Stimulated activated CD8-positive, alpha-beta memory T cell treated with anti-CD3 and anti-CD28 coated beads, Interleukin-7, amount 100 ng/mL, for 48 hours (primary cell): ENCODE measurements at places on chromosomes 2 and 18.

DNA sequence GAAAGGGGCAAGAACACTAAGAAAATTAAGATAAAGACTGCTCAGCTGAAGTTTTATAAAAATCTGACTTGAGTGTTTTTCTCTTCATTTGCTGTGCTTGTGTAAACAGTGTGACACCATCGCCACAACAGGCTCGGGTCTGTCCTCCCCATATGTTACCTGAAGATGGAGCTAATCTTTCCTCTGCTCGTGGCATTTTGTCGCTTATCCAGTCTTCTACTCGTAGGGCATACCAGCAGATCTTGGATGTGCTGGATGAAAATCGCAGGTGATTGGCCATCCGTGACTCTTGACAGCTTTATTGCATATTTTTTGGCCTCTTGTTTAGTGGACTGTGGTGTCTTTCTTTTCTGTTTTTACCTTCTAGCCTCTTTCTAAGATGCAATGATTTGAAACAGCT lies 22.1 kb downstream of the MFF start:
- no peak for DNase-seq

DNA sequence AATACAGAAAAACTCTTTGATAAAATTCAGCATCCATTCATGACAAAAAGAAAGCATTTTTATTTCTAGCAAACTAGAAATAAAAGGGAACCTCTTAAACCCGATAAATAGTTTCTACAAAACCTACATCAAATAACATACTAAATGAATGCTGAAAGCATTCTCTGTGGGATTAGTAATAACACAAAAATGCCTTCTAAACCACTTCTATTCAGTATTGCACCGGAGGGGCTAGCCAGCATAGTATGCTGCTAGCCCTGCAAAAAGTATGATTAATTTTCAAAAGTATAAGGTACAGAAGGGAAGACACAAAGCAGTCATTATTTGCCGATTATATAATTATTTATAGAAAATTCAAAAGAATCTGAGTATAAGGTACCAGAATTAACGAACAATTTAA lies 145.2 kb downstream of the DTNB start:
- DNase-seq: no peak

DNA sequence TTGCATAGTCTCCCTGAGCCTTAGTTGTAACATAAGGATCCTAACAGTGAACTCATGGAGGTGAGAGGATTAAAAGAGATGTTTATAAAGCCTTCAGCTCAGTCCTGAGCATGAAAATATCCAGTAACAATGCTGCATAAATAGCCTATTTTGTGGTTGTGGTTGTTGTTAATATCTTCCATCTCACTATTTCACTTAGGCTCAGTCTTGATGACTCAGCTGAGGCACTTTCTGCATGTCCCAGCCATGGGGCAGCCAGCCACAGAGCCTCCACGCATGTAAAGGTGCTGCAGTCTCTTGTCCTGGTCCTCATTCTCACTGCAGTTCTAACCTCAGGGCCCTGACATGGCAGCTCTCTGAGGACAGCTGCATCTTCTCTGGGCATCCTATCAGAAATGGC lies 218.8 kb upstream of the PKDCC start:
- no peak for DNase-seq

- no peak for DNase-seq
Observed at GRCh38 chr2:177207101-177207500, 5.5 kb upstream of the HNRNPA3 start.

DNA sequence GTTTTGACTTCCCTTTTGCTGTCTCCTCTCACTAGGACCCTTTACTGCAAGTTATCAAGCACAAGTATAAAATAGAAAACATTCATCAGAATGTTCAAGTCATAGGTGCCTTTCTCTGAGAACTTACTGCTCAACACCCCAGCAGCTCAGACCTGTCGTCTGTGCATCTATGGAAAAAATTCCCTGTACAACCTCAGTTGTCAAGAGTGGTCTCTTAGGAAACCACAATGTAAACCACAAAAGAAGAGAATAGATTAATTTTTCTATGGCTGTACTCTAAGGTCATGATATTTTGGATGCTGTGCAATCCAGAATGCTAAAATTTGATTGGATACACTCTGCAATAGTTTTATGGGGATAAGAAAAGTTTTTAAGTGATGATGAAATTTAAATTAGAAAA lies 84.1 kb downstream of the RBMS1 start:
- DNase-seq: no peak

GRCh38 chr2:240869956-240870875 lies 1.6 kb downstream of the AGXT start:
- DNase-seq: no peak

DNA sequence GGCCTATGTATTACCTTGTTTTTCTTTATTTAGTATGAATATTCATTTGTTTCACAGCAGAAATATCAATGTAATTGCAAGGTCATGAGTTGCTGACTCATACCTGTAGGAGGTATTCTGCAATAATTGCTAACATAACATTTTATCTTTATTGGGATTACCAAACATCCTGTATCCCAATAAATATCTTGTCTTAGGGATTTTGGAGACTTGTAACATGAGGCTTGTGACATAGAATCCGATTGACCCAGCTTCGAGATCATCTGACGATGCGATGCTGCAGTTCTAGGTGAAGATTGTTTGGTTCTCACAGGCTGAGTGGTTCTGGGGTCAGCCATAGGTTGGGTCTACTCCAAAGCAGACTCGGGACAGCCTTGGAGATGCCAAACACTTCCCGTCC lies 133.4 kb upstream of the RND3 start:
- DNase-seq: no peak

- no peak for DNase-seq
Observed at GRCh38 chr18:64244571-64244970, 95.7 kb upstream of the LINC00305 start.

DNA sequence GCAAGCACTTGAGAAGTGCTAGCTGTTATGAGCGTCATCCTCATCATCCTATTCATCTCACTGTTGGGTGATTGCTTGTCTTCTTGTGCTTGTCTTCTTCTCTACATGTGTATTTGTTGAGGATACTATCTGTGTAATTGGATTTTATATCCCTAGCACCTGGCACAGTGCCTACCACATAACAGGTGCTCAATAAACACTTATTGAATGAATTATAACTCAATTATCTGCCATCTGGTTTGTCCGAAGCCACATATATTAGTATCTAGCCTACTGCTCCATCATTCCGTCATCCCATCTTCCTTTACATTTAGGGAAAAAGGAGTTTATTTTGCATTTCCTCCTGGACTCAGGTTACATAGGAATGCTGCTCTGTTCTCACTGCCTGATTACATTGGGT lies 330.4 kb upstream of the ETAA1 start:
- DNase-seq: no peak

- no peak for DNase-seq
Observed at GRCh38 chr2:20209373-20210109, 15.4 kb downstream of the SDC1 start.

DNA sequence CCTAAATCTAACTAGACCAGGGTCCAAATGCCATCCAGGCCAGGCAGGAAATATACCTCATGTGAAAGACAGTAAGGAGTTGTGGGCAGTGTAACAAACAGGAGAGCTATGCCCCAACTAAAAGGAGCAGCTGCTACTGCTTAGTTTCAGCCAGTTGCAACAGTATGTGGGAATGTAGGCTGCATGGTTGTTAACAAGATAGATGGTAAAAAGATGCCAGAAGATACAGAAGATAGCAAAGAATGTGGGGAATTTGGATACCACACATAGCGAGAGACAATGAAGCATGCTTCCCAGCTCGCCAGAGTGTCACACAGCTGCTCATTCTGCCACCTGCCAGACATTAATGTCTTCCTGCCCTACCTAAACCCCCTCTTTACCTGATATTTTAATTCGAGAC lies 39.4 kb upstream of the CYBRD1 start:
- no peak for DNase-seq

- DNase-seq: no peak
Observed at GRCh38 chr2:95048825-95049682, 23.5 kb downstream of the MAL start.

DNA sequence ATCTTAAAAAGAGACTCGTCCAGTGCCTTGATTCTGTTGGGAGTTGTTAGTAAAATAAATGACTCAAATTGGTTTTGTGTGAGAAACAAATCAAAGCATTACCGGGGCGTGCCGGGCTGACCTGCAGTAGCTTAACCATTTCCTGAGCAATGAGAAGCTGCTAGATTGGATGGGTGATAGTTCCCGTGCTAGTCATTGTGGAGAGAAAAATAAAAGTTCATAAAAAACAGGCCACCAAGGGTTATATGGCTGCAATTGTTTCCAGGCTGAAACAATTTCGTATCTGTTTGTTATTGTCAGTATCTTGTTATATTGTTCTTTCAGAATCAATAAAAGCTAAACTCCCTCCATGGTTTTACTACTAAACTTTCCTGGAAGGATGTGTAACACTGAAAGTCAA lies 314.4 kb downstream of the MTX2 start:
- no peak for DNase-seq

DNA sequence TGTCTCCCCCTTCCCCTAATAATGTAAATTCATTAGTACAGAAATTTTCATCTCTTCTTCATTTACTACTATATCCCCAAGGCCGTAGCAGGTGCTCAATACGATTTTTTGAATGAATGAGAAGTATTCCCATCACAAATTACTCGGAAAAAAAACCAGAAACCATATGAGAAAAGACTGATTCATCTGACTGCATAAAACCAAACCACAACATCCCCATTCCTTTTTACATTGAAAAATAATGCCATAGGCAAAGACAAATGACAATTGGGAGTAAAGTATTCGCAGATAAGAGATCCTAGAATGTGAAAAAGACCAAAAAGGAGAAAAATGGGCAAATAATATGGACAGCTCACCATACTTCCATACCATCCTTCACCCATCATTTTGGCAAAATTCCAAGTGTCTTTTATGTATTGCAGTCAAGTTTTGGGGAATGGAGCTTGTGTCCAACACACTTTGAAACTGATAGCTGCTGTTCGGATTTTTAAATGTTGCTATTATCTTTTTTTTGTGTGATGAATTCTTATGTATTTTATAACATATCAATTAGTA lies 1.5 kb downstream of the ZC3H8 start:
- no peak for DNase-seq

DNA sequence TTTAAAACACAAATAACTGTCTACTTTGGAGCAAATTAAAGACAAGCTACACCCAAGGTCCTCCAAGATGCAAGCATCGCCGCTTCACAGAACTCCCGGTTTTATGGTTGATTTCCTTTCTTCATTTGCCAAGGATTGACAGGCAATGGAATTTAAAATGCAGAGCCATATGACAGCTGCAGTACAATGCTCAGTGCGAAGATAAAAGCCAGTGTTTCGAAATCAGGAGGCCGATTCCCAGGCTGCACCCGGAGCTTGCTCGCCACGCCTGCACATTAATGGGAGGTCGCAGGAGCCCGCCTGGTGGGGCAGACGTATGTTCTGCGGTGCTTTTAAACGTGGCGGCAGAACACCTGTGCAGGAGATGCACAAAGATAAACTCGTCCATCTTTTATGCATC lies 727.6 kb upstream of the SOX11 start:
- DNase-seq: no peak

DNA sequence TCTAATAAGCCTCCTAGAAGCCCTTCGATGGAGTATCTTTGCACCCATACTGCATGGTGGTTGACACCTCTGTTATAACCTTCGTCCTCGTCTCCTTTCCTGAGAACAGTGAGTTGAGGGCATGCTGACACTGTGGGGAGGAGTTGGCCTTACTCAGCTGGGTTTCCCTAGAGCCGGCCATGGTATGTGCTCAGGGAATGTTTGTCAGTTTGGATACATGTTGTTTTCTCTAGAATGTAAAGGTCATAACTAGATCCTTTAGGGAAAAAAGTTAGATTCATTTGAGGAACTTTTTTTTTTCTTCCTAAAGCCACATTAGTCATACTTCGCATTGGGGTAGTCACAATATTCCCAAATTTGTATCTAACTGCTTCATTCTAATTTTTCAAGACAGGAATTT lies 106.0 kb upstream of the FOSL2 start:
- no peak for DNase-seq

DNA sequence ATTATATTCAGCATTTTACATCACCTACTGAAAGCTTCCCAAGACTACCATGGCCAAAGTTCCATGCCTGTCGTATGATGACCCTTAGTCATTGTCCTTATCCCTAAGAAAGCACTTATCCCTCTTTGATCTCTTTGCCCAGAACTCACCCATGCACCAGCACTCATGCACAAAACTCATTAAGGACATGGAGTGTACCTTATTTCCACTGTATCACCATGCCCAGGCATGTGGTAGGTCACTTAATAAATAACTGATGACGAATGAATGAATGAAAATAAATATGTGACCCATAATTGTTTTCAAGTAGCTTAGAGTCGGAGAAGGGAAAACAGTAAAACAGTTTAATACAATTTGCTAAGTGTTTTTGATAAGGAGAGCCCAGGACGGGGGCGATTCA lies 220.1 kb downstream of the IKZF2 start:
- no peak for DNase-seq

- DNase-seq: no peak
Observed at GRCh38 chr18:62781893-62782292, 66.6 kb downstream of the PHLPP1 start.

GRCh38 chr2:70946832-70947442 lies 11.2 kb downstream of the ATP6V1B1 start:
- DNase-seq: no peak

- no peak for DNase-seq
Observed at GRCh38 chr2:212037062-212037461, 501.5 kb downstream of the ERBB4 start.

- no peak for DNase-seq
Observed at GRCh38 chr2:211946960-211947359, 591.6 kb downstream of the ERBB4 start.

- no peak for DNase-seq
Observed at GRCh38 chr2:212385241-212385640, 153.4 kb downstream of the ERBB4 start.
